SK-N-MC (cell line): ENCODE measurements at places on chromosomes 12 and 14.

GRCh38 chr14:56211084-56211483 lies 92.9 kb downstream of the PELI2 start:
- DNase-seq, result no peak

- no peak for DNase-seq
These were observed 130.3 kb upstream of the RBM19 start for GRCh38 chr12:114096461-114096860.

DNA sequence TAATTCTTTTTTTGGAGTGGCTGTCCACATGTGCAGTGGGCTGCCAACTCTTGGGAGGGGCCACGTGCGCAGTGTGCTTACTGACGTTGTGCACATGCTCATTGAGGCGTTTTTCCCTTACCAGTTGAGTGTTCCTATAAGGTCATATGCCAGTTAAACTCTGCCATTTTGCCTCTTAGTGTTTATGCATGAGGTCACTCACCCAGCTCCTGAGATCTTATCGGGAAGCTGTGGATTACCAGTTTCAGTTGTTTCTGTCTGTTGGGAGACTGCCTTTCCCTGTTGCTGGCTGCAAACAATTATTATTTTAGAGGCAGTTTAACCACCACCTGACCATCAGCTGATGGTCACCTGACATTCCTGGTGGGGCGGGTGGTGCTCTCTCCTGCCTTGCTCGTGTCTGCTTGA lies 16.1 kb upstream of the KIF21A start:
- DNase-seq, result no peak

DNA sequence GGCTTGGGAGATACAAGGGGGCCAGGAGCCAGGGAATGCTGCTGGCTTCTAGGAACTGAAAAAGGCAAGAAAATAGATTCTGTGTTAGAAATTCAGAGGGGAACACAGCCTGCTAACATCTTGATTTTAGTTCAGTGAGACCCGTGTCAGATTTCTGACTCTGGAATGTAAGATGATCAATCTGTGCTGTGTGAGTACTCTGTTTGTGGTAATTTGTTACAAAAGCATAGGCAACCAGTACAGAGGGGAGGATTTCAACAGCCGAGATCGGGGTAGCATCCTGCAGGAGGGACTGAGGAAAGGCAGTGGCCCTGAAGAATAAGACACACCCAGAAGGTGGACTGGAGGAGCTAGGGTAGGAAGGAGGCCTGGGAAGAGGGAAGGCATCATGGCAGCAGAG lies 410.0 kb upstream of the CCDC196 start:
- no peak for DNase-seq

DNA sequence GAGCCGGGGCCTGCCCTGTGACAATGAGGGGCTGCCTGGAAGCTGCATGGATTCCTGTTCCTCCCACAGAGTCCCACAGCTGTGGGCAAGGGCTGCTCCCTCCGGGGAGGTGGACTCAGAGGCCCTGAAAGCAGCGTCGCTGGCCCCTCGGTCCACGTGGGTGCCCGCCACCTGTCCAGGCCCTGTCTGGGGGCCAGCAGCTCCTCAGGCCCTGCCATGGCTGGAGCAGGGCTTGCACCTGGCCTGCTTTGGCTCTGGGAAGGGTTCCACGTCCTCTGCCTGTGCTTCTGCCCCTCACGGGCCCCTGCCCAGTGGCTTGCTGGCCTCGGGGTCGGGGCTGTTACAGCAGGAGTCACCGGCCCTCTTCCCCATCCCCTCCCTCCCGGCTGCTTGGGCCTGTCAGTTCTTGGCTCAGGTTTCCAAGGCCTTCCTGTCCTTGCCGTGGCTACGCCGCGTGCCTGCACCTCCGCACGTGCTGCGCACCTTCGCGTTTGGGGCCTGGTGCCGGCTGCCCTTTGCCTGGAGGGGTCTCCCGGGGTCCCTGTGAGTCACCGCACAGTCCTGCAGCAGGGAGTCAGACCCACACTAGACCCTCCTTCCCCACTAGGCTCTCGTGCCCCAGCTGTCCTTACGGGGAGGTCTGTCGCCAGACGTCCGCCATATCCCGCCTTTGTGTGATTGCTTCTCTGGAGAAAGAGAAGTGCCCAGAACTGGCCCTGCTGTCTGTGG lies 5.8 kb downstream of the FBRSL1 start:
- DNase-seq, result no peak

GRCh38 chr12:31875609-31875964 lies 83.6 kb upstream of the RESF1 start:
- DNase-seq, result no peak

- DNase-seq, result no peak
These were observed 75.1 kb downstream of the NOC4L start for GRCh38 chr12:132219323-132219722.

DNA sequence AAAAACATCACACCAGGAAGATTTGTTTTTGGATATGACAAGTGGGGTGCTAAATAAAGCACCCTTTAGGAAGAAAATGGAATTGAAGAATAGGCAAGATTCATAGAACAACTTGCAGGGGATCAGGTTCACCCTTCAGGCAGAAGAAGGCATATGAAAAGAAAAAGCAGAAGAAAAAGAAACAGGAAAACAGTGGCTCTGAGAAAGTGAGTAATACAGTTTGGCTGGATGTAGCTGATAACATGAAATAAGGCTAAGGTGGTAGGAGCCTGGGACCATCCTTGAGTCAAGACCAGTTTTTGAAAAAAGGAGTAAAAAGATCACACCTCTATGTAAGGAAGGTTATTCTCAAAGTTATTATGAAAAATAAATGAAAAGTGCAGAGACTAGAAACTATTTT lies 42.4 kb downstream of the TRIP11 start:
- DNase-seq, result no peak

DNA sequence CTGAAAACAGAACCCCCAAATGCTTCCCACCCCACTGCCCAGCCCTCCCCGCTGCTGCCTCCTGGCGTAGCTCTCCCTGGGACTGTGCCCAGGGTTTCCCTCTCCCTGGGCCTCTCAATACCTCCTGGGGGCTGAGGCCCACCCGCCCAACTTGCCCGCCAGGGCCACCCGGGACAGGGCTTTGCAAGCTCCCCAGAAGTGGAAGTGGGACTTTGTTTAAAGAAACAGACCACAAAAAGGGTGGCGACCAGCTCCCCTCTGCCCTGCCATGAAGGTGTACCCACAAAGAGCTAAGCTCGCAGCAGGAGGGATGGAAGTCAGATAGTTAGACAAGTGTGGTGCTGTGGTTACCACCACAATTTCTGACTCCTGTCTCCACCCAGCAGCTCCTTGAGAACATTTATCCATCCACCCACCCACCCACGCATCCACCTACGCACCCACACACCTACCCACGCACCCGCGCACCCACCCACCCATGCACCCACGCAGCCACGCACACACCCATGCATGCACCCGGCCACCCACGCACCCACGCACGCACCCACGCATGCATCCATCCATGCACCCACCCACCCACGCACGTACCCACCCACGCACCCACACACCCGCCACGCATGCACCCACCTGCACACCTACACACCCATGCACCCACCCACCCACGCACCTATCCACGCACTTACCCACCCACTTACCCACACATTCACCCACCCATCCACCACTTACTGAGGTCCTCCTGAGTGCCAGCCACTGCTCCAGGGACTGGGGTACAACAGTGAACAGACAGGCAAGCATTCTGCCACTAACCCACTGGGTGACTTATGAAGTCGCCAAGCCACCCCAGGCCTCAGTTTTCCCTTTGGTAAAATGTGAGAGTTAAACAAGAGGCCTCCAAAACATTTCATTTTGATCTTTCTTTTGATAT lies 127.3 kb downstream of the SCARB1 start:
- no peak for DNase-seq

GRCh38 chr14:41144370-41144769 lies 462.3 kb upstream of the LRFN5 start:
- no peak for DNase-seq

- DNase-seq, result peak; percentile 5
These were observed 39.2 kb downstream of the ZFP36L1 start for GRCh38 chr14:68753690-68754089.

DNA sequence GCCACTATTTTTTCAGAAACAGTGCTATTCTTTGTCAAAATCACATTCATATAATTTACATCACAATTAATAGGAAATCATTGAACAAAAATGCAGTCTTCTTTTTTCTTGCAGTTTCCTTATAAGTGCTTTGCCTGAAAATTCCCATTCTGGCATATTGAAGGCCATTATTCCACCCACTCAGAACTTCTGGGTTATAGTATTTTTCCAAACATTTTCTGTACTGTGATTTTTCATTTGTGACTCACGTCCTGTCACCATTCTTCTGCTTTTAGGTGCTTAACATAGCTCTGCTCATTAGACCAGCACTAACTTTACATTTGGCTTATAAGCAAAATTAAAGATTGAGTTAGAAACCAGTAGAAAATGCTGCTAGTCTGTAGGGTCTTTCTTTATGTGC lies 241.0 kb upstream of the NPAS3 start:
- no peak for DNase-seq

GRCh38 chr12:68943848-68944247 lies 10.9 kb upstream of the CPM start:
- no peak for DNase-seq

- DNase-seq, result no peak
These were observed 78.8 kb downstream of the SEC23A start for GRCh38 chr14:39023939-39024871.

DNA sequence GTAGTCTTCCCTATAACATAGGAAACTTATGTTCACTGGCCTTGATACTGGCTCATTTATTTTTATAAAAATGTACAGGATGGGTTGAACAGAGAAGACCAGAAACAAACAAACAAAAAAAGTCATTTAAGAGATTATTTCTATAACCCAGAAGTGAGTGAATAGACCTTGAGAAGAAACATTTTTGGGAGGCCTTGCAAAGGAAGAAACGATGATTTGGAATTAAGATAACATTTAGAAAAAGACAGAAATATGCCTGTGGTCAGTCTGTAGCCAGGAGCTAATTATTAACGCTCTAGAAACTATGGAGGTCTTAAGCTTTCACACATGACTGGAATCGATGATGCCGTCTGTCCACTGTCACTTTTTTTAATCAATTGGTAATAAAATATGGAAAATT lies 264.0 kb downstream of the EGLN3 start:
- DNase-seq, result no peak

DNA sequence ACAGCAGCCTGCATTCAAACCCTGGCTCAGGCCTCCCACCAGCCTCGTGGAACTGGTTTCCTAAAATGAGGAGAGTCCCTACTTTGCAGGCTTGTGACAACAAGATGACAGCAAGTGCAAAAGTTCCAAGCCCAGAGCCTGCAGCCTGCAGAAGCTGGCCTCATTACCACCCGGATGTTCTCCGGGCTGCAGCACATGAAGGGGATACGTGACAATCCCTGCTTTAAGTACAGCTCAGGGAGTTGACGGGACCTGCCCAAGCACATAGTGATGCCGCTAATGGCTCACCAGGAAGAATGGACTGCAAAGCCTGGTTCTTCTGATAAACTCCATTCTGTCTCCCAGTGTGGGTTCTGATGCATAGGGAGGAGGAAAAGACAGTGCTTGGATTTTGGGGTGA lies 15.0 kb downstream of the SSH1 start:
- no peak for DNase-seq

GRCh38 chr14:90773196-90773486 lies 43.1 kb downstream of the TTC7B start:
- no peak for DNase-seq

DNA sequence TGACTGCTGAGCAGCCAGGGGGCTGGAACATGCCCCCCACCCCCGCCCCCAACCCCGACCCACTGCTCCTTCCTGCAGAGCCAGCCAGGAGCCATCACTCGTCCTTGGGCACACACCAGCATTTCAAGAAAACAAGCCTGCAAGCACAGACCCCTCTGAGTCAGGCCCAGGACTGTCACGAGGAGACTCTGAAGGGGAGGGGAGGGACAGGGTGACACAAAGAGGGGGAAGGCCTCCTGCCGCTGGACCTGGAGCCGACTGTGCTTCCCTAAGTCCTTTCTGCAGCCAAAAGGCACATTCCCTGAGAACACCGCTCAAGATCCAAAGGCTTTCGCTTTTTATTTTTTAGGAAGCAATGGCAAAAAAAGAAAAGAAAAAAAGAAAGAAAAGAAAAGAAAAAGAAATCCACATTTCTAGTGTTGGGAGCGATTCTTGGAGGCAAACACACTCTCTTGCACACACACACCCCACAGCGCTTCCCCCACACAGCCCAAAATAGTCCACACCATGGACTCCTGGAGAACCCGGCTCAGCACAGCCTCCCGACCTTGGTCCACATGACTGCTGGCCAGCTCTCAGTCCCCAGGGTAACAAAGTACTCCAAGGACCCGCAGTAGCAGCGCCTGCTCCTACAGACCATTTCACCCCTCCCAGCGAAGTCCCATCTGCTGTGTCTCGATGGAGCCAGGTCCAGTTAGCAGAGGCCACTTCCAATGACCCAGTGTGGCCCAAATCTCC lies 101.7 kb downstream of the DPF3 start:
- DNase-seq, result no peak

DNA sequence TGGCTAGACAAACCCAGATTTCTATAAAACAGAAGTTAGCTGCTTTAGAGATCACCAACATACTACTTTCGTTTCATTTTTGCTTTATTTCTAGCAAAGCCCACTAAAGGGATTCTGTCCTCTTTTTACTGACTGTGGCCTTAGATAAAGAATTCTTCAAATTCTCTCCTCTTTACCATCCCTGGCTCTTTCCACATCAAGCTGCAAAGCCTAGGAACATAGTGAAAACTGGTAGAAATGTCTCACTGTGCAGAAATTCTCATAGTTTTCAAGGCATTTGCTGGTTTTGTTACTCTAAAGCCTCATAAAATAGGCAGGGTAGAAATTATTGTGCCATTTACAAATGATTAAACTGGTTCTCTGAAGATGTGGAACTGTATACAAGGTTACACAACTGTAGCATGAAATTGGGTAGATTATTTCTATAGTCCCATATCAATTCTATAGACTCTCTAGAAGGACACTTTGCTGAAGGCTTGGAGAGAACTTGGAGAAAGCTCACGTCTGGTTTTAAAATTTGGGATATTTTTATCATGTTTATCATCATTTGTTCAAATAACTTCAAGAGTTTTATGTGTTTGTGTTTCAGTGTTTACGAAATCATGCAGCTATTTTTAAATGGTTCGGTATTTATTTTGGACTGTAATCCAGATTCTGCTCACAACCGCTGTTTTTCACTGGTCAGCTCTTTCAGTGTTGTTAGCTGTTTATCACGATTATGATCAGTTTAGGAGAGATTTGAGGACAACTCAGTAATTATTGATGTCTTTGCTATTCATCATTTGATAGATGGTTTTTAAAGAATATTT lies 36.7 kb upstream of the CSRP2 start:
- no peak for DNase-seq

- DNase-seq, result no peak
These were observed 42.5 kb downstream of the PKP2 start for GRCh38 chr12:32854097-32854496.
